ENCODE measurements at places on chromosomes 13 and 19. TPM values are rescaled to one million over a fixed set of nuclear protein-coding genes. Genes with fewer than 3 reads are reported as not detected.

Gene N4BP2L2
- total RNA-seq: 50.0 TPM

Gene CCL25
- not detected for total RNA-seq

Gene SLC8A2
- 0.16 TPM for total RNA-seq

Gene SWSAP1
- total RNA-seq: 1.2 TPM

Gene PCDH20
- total RNA-seq: 11.4 TPM

Gene C19orf18
- not detected for total RNA-seq

Gene SNAPC2
- total RNA-seq: 47.4 TPM

Gene PROSER3
- total RNA-seq: 18.0 TPM

Gene GPI
- 401 TPM for total RNA-seq

Gene TMEM272
- total RNA-seq: not detected

Gene SIGLEC7
- not detected for total RNA-seq

Gene COMMD6
- 99.6 TPM for total RNA-seq

Gene ARID3A
- total RNA-seq: 12.2 TPM

Gene ETV2
- not detected for total RNA-seq
